Epithelial cell of prostate (primary cell): ENCODE measurements at places on chromosomes 2 and 18.

DNA sequence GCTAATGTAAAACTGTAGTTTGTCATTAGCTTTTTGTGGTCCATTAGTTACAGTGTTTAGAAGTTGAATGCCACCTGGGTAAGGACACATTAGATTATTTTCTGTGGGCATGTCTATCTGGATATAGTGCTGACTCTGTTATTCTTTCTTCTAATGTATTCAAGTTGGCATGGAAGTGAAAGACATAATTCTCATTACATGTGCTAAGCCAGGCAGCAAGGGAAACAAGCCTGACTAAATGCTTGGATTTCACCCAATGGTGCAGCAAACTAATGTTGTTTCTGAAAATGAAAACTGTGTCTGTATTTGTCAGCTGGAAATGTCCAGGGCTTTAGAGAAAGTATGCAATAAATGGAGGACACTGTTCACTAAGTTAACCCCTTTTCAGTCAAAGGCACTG lies 100.7 kb downstream of the NUP35 start:
- DNase-seq: no peak

- DNase-seq: no peak
These were observed 102.3 kb downstream of the SPTBN1 start for GRCh38 chr2:54558188-54559005.

DNA sequence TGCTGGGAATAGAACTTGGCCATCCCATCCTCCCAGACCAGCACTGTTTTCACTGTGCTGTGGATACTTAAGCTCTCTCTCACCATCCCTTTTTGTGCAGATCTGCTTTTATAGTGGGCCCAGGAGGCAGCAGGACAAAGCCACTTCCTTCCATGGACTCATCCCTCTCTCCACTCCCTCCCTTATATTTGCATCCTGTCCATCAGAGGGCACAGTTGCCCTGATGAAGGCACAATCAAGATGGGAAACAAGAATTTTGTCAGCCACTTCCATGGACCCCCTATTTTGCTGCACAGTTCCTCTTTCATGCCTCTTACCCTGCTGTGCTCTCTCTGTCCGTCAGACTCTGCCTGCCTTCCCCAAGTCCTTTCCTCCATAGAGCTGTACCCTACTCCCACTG lies 338.7 kb downstream of the HRH4 start:
- DNase-seq: no peak

- no peak for DNase-seq
These were observed 15.1 kb upstream of the LDAH start for GRCh38 chr2:20838016-20838415.

DNA sequence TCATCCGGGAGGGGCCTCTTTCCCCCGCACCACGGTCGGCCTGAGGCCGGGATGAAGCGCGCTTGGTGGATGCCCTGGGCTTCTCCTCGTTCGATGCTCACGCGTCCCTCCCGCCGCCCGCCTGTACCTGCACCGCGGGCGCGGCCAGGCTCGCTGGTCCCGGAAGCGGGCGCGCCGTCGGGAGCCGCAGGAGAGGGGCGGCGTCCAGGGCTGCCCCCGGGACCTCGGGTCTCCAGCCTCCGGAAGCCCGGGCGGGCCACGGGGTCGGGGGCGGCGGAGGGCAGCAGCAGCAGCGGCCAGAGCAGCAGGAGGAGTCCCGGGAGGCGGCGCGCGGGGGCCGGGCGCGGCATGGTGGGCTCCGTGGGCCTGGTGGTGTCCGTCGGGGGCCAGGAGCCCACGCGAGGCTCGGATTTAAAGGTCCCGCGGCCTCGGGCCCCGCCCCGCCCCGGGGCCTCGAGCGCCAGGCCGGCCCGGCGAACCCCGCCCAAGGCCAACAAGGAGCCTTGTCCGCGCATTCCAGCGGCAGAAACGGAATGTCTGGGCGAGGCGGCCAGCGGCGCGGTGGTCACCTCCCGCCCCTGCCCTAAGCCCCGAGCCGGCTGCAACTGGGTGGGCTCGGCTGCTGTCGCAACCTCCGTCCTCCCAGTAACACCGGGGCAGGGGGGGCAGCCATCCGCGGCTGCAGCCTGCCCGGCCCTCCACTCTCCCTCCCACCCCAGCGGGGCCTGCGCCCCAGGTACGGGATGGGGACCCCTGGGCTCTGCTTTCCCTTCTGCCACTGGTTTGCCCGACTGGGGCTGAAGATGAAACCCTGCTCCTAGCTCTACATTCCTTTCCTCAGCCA lies at the start of gene MATN3:
MATN3 (minus strand) TSS at position 387 of the 844 bp plus-strand sequence; CDS start at position 350, 37 bp downstream.
- no peak for DNase-seq

DNA sequence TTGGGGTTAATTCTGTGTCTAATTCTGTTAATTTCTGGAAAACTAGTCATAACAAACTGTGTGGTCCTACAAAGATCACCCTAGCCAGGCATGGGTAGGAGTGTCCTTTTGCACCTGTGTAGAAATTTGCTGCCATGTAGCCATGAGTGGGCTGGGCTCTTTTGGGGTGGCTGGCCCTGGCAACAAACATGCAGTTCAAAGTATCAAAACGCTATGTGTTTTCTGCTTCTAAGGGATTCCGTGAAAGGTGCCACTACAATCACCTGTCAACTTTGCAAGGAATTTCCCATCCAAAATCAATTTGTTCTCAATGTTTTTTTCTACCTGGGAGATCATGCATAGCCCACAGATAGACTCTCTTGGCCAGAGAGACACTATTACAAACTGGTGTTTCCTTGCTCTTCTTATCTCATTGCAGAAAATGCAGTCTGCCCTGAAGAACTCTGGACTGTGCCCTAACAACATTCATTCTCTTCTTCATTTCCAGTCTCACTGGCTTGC lies 537.7 kb upstream of the ID2 start:
- no peak for DNase-seq

GRCh38 chr2:36981911-36982310 lies 15.6 kb upstream of the STRN start:
- no peak for DNase-seq

- DNase-seq: no peak
These were observed 154.8 kb downstream of the MBP start for GRCh38 chr18:76977684-76978232.

GRCh38 chr2:190343536-190344275 lies at the start of gene INPP1:
Gene INPP1, plus strand, starts transcription at chr2:190343589. Its CDS starts 16,514 bp downstream, at chr2:190360103.
- no peak for DNase-seq

DNA sequence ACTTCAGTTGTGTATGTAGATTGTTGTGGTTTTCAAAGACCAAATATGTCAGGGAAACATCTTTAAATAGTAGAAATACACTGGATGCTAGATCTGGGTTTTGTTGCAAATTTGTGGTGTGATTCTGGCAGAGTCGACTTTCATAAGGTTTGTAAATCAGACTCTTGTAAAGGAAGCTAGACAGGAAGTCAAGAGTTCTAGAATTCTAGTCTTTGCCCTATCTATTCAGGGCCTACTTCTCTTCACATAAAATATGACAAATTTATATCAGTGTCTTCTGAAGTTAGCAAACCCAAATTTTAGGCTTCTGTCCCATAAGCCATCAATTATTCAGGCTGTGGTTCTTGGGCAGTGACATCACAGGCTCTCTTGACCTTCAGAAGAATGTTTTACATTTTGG lies 1579.2 kb upstream of the PIK3C3 start:
- no peak for DNase-seq
